PC-3 (cell line): ENCODE measurements at places on chromosomes 13 and 19. TPM values are rescaled to one million over a fixed set of nuclear protein-coding genes. Genes with fewer than 3 reads are reported as not detected.

GRCh38 chr13:50152224-50152623, 137.0 kb downstream of the KCNRG start:
- no peaks in the 10 kb centered on the region for H3K27me3 ChIP-seq
- no peaks in the 10 kb centered on the region for H3K36me3 ChIP-seq
- no peak overlapping the region for H3K27ac ChIP-seq
- peak overlapping the region; percentile 47 for H3K4me3 ChIP-seq
- peaks cover 24% of the 10 kb centered on the region for H3K4me1 ChIP-seq

- H3K27me3 ChIP-seq, result no peaks in the 10 kb centered on the region
- no peak overlapping the region for H3K27ac ChIP-seq
- no peaks in the 10 kb centered on the region for H3K4me1 ChIP-seq
- H3K4me3 ChIP-seq, result no peak overlapping the region
- H3K36me3 ChIP-seq, result no peaks in the 10 kb centered on the region
Observed at GRCh38 chr13:73984949-73985691, 149.1 kb downstream of the KLF12 start.

- peak overlapping the region; percentile 75; the same call in 1 of the 2 replicates for H3K4me3 ChIP-seq
- DNase-seq, result peak; percentile 68
- H3K36me3 ChIP-seq, result no peaks in the 10 kb centered on the region
Observed at GRCh38 chr13:44142941-44143665, 230.5 kb upstream of the SERP2 start.

Gene OVOL3
- not detected in 2 replicates for total RNA-seq

GRCh38 chr19:50636317-50637085, 3.2 kb downstream of the SYT3 start:
- H3K36me3 ChIP-seq, result no peaks in the 10 kb centered on the region
- no peak overlapping the region for H3K27ac ChIP-seq
- no peak overlapping the region for H3K4me3 ChIP-seq
- H3K27me3 ChIP-seq, result peaks cover 48% of the 10 kb centered on the region

- peaks cover 16% of the 10 kb centered on the region for H3K4me1 ChIP-seq
- DNase-seq, result peak; percentile 97
- peaks cover 21% of the 10 kb centered on the region; the same call in 1 of the 2 replicates for H3K36me3 ChIP-seq
- no peaks in the 10 kb centered on the region for H3K27me3 ChIP-seq
Observed at GRCh38 chr19:54464044-54464629, 559 bp upstream of the LENG9 start.

Gene F2RL3
- 0.07 and 0.23 TPM in 2 replicates for total RNA-seq

DNA sequence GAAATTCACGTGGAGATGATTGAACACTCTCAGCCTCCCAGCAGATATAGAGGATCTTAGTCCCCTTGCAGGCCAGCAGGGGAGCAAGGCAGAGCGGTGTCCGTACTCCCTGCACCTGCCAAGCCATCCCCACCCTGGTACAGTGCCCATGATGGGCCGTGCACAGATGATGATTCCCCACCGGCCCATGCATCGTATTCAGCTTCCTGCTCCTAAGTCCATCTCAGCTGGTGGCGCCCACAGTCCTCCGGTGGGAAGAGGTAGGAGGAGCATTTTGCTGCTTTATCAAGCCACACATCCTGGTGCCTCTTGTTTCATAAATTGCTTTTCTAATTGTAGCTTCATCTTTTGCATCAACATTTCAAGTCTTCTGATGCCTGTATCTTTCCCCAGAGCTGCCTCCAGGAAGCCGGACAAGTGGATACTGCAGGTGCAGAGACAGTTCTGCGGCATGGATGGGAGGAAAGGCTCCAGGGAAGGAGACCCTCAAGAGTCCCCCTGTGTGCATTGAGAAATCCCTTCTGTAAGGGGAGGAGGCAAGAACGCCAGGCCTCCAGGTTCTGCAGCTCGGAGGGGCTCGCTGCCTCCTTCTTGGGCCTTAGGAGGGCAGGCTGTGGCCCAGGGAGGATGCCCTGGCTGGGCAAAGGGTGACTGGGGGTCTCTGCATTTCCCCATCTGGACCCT, 55.3 kb downstream of the F2RL3 start:
- H3K4me3 ChIP-seq, result no peak overlapping the region
- no peaks in the 10 kb centered on the region for H3K4me1 ChIP-seq

Gene CYP2F1
- not detected in 2 replicates for total RNA-seq

Gene NLRP7
- total RNA-seq, result not detected in 2 replicates

- H3K4me3 ChIP-seq, result no peak overlapping the region
- H3K4me1 ChIP-seq, result no peaks in the 10 kb centered on the region
- DNase-seq, result no peak
Observed at GRCh38 chr19:54262066-54262465, 5.0 kb upstream of the LILRB5 start.

Gene SULT2A1
- not detected in 2 replicates for total RNA-seq

DNA sequence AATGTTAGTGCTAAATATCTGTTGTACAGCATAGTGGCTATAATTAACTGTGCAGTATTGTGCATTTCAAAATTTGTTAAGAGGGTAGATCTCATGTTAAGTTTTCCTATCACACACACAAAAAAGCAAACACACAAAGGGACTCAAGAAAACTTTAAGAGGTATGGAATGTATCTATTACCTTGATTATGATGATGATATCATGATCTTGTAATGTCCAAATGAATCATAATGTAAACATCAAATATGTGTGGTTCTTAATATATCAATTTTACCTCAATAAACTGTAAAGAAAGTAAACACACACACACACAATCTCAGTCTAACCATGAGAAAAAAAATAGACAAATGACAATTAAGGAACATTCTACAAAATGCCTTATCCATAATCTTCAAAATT, 934.6 kb downstream of the SLITRK1 start:
- no peaks in the 10 kb centered on the region for H3K36me3 ChIP-seq
- H3K4me3 ChIP-seq, result peak overlapping the region; percentile 35; the same call in 1 of the 2 replicates
- DNase-seq, result peak; percentile 70
